ENCODE measurements at places on chromosomes 3 and 15. TPM values are rescaled to one million over a fixed set of nuclear protein-coding genes. Genes with fewer than 3 reads are reported as not detected.

The TRIM59 gene
- total RNA-seq = 31.8 TPM

The ZIC4 gene
- total RNA-seq = not detected

The TFRC gene
- total RNA-seq = 725 TPM

The PRR20G gene
- total RNA-seq = not detected

The MEX3B gene
- 1.1 TPM for total RNA-seq

The PATL2 gene
- total RNA-seq = 13.5 TPM

The POLR2H gene
- total RNA-seq = 159 TPM

The CIDEC gene
- not detected for total RNA-seq

The SCN11A gene
- not detected for total RNA-seq

The CHRNB4 gene
- not detected for total RNA-seq

The FBXO40 gene
- total RNA-seq = not detected

DNA sequence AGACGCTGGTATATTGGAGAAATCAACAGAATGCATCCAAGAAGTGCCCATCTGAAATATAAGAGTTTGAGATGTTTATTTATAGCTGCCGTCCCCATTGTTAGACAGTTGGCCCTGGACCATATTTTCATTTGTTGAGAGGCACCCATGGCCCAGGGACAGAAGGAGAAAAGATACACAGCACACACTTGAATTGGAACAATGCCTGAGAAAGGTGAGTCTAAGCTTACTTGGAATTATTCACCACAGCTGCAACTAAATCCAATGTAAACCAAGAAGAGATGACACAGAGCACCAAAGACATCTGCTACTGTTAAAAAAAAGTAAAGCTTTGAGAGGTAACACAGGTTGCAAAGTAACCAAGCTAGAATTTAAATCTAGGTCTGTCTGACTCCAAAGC is 525.5 kb upstream of the NAALADL2 start:
- no peak overlapping the region for H3K4me3 ChIP-seq
- H3K36me3 ChIP-seq = no peaks in the 10 kb centered on the region
- no peaks in the 10 kb centered on the region for H3K4me1 ChIP-seq
- no peaks in the 10 kb centered on the region for H3K27me3 ChIP-seq

- DNase-seq = no peak
- H3K4me3 ChIP-seq = no peak overlapping the region
- no peaks in the 10 kb centered on the region for H3K36me3 ChIP-seq
- peaks cover 39% of the 10 kb centered on the region for H3K27me3 ChIP-seq
Observed at GRCh38 chr3:156513619-156514018, 41.3 kb downstream of the SSR3 start.

DNA sequence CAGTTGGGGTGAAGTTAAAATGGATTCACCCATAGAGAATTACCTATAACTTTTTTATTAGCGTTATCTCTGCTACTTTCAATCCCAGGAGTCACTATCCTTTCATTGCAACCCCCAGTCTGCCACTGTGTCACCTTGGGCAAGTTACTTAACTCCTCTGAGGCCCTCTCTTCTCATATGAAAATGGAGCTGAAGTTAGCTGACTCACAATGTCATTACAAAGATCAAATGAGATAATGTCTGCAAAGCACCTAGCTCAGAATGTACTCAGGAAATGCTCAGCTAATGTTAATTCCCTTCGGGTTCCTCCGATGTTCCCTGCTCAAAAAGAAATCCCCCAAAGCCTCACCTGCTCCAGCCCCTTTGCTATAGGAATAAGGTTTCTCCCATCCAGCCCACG is 50.0 kb downstream of the TRIM42 start:
- no peak overlapping the region for H3K27ac ChIP-seq
- no peak overlapping the region for H3K4me3 ChIP-seq
- H3K36me3 ChIP-seq = no peaks in the 10 kb centered on the region
- peaks cover 5% of the 10 kb centered on the region for H3K27me3 ChIP-seq
- DNase-seq = no peak

GRCh38 chr3:90095811-90096210 is 988.4 kb downstream of the EPHA3 start:
- H3K4me1 ChIP-seq = no peaks in the 10 kb centered on the region
- no peak overlapping the region for H3K27ac ChIP-seq
- no peak overlapping the region for H3K4me3 ChIP-seq
- no peaks in the 10 kb centered on the region for H3K27me3 ChIP-seq
- DNase-seq = no peak

DNA sequence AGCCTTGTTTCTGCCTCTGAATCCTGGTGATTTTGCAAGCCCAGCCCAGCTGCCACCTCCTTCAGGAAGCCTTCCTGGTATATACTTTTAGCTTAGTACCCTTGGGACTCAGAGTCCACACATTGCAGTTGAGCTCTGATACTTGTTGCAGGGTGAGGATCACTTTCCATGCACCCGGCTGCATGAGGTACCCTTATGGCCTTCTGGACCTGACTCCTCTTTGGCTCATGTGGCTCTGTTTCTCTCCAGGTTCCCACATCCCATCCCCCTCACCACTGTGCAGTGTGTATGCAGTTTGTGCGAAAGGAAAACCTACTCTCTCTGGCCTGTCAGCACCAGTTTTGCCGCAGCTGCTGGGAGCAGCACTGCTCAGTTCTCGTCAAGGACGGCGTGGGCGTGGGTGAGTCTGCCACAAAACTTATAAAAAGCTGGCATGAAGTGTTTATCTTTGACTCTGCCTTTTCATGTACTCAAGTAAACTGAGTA is 23.1 kb upstream of the P4HTM start:
- H3K27ac ChIP-seq = no peak overlapping the region
- H3K4me3 ChIP-seq = peak overlapping the region; percentile 38
- H3K27me3 ChIP-seq = no peaks in the 10 kb centered on the region
- peaks cover 59% of the 10 kb centered on the region for H3K36me3 ChIP-seq
- H3K4me1 ChIP-seq = peaks cover 18% of the 10 kb centered on the region

GRCh38 chr15:95996494-95996893 is 334.0 kb upstream of the NR2F2 start:
- peak; percentile 74 for DNase-seq
- peak overlapping the region; percentile 10 for H3K27ac ChIP-seq
- H3K36me3 ChIP-seq = no peaks in the 10 kb centered on the region
- H3K4me3 ChIP-seq = no peak overlapping the region
- peaks cover 52% of the 10 kb centered on the region for H3K27me3 ChIP-seq
- peaks cover 14% of the 10 kb centered on the region for H3K4me1 ChIP-seq

DNA sequence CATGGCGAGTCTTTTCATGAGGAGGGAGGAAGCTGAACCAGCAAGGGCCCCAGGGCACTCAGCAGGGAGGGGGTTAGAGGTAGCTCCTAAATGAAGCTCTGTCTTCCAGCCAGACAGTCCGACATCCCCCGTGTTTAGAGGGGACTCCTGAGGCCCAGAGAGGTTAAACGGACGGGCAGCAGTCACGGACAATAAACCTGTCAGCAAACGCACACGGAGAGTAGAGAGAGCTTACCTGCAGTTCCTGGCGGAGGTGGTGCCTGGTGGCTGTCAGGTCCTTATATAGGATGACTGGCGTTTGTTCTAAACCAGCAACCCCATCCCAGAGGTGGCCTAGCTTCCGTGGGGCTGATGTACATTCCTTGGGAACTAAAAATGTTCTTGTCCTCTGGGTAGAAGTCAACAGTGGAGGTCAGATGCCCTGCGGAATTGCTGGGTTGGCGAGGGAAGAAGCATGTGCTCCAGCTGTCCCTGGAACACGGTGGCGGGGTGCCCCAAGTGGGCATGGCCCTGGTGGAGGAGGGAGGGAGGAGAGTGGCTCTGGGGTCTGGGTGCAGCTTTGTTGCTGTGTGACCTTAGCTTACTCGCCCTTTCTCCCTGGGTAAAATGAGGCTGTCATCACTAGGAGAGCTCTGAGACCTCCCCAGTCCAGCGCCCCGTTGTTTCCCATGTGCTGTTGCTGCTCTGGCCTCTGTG is 2.1 kb downstream of the GHRL start:
- no peaks in the 10 kb centered on the region for H3K27me3 ChIP-seq
- peaks cover 57% of the 10 kb centered on the region for H3K36me3 ChIP-seq
- no peak overlapping the region for H3K27ac ChIP-seq
- DNase-seq = no peak
- no peak overlapping the region for H3K4me3 ChIP-seq

DNA sequence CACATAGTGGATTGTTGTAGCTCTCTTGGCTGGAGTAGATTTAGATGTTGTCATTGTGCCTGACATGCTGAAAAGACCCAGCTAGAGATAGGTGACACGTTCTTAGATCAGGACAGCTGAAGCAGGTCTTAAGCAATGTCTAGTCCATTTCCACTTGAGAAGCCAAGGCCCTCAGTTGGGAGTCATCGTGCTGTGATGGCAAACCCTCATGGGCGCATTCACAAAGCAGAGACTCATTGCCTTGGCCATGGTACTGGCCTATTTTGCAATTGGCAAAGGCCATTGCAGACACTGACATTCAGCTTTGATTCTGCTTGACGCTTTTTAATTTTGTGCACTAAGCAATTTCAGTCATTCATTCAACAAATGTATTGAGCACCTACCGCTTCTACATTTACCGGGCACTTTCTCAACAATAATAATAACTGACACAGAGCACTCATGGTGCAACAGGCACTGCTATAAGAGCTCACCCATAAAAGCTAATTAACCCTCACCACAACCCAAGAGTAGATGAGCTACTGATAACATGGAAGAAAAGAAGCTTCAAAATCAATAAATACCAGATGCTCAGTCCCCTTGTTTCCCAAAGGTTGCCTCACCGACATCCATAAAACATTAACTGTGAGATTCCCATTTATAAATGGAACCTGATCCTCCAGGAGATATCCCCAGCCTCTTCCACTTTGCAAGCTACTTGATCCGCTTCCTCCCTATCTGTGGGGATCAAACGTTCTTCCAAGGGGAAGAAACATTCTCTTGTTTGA is 200.1 kb downstream of the TLE3 start:
- H3K27me3 ChIP-seq = peaks cover 38% of the 10 kb centered on the region
- H3K4me3 ChIP-seq = no peak overlapping the region
- H3K4me1 ChIP-seq = no peaks in the 10 kb centered on the region
- DNase-seq = no peak
- H3K36me3 ChIP-seq = no peaks in the 10 kb centered on the region

GRCh38 chr15:68677996-68678395 is 99.2 kb downstream of the CORO2B start:
- no peak overlapping the region for H3K4me3 ChIP-seq
- H3K4me1 ChIP-seq = peaks cover 3% of the 10 kb centered on the region
- H3K27me3 ChIP-seq = peaks cover 6% of the 10 kb centered on the region
- no peak for DNase-seq
- H3K36me3 ChIP-seq = no peaks in the 10 kb centered on the region

GRCh38 chr3:192830291-192831110 is 87.2 kb downstream of the MB21D2 start:
- no peaks in the 10 kb centered on the region for H3K27me3 ChIP-seq
- DNase-seq = no peak
- H3K27ac ChIP-seq = peak overlapping the region; percentile 83
- H3K36me3 ChIP-seq = peaks cover 16% of the 10 kb centered on the region
- H3K4me3 ChIP-seq = peak overlapping the region; percentile 26
- peaks cover 38% of the 10 kb centered on the region for H3K4me1 ChIP-seq

- DNase-seq = no peak
- H3K27ac ChIP-seq = no peak overlapping the region
- no peaks in the 10 kb centered on the region for H3K4me1 ChIP-seq
- H3K4me3 ChIP-seq = no peak overlapping the region
Observed at GRCh38 chr15:56628893-56629532, 104.3 kb downstream of the ZNF280D start.

- no peaks in the 10 kb centered on the region for H3K4me1 ChIP-seq
- H3K27me3 ChIP-seq = peaks cover 12% of the 10 kb centered on the region
- H3K27ac ChIP-seq = no peak overlapping the region
- H3K36me3 ChIP-seq = no peaks in the 10 kb centered on the region
- DNase-seq = no peak
- no peak overlapping the region for H3K4me3 ChIP-seq
Observed at GRCh38 chr3:11671648-11672100, 28.0 kb upstream of the VGLL4 start.

- no peak overlapping the region for H3K4me3 ChIP-seq
- H3K4me1 ChIP-seq = peaks cover 3% of the 10 kb centered on the region
- H3K27ac ChIP-seq = no peak overlapping the region
- peaks cover 11% of the 10 kb centered on the region for H3K36me3 ChIP-seq
- DNase-seq = no peak
Observed at GRCh38 chr3:11574981-11575669, 68.6 kb downstream of the VGLL4 start.

DNA sequence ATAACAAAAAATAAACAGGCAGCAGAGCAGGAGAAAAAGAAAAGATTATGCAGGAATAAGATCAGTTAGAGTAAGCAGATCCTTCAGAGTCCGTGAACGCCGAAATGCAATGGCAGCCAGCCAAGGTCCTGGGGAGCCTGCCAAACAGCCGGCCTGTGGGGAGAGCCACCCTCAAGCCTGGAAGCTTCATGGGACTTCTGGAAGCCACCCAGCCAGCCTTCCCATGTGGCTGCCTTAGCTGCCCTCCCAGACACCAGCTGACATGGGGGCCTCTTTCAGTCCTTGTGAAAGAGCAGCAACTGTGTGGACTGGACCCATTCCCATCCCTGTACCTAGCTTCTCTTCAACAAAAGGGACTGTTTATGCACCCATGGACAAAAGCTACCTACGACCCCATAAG is 64.9 kb upstream of the RAD18 start:
- DNase-seq = no peak
- H3K27me3 ChIP-seq = no peaks in the 10 kb centered on the region
- no peaks in the 10 kb centered on the region for H3K36me3 ChIP-seq
- no peak overlapping the region for H3K4me3 ChIP-seq
- H3K27ac ChIP-seq = no peak overlapping the region

- H3K27me3 ChIP-seq = peaks cover 29% of the 10 kb centered on the region
- H3K27ac ChIP-seq = peak overlapping the region; percentile 54
- no peaks in the 10 kb centered on the region for H3K36me3 ChIP-seq
- no peak for DNase-seq
- H3K4me3 ChIP-seq = no peak overlapping the region
Observed at GRCh38 chr3:196202516-196202970, 8.7 kb downstream of the ZDHHC19 start.

GRCh38 chr3:194718079-194718478 is 32.4 kb downstream of the FAM43A start:
- H3K4me3 ChIP-seq = no peak overlapping the region
- H3K4me1 ChIP-seq = no peaks in the 10 kb centered on the region
- no peak overlapping the region for H3K27ac ChIP-seq
- H3K36me3 ChIP-seq = no peaks in the 10 kb centered on the region
- H3K27me3 ChIP-seq = peaks cover 7% of the 10 kb centered on the region
- DNase-seq = no peak

- H3K36me3 ChIP-seq = peaks cover 2% of the 10 kb centered on the region
- H3K4me3 ChIP-seq = no peak overlapping the region
Observed at GRCh38 chr15:51688863-51689262, 7.6 kb downstream of the SCG3 start.

- no peak overlapping the region for H3K4me3 ChIP-seq
- no peaks in the 10 kb centered on the region for H3K36me3 ChIP-seq
- DNase-seq = no peak
Observed at GRCh38 chr15:48541341-48542278, 103.9 kb downstream of the FBN1 start.

DNA sequence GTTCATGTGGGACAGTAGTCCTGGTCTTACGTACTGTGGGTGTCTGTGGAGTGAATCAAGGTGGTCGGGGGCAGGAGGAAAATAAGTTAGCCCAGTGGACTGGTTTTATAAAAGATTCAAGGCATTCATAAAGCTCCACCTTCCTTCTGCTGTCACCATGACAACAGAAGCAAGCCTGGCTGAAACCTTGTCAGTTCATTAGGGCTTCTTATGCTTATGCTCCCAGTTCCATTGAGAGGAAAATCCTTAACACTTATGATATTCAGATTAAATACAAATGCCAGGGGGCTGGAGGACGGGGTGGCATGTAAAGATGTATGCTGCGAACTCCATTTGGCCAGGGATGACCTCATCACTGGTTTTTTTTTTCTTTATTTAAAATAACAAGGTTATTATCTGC is 283.1 kb upstream of the ATP10A start:
- H3K4me3 ChIP-seq = no peak overlapping the region
- H3K27ac ChIP-seq = no peak overlapping the region
- H3K27me3 ChIP-seq = no peaks in the 10 kb centered on the region
- DNase-seq = no peak
- no peaks in the 10 kb centered on the region for H3K4me1 ChIP-seq
- no peaks in the 10 kb centered on the region for H3K36me3 ChIP-seq

Measured in activated CD4-positive, alpha-beta T cell treated with anti-CD3 and anti-CD28 coated beads, Interleukin-2, amount 10 ng/mL, durations not matched to agents 24 days and 14 days (primary cell).